ENCODE measurements at places on chromosomes 5 and 9.

- DNase-seq: no peak
These were observed 62.4 kb downstream of the NR3C1 start for GRCh38 chr5:143340891-143341685.

DNA sequence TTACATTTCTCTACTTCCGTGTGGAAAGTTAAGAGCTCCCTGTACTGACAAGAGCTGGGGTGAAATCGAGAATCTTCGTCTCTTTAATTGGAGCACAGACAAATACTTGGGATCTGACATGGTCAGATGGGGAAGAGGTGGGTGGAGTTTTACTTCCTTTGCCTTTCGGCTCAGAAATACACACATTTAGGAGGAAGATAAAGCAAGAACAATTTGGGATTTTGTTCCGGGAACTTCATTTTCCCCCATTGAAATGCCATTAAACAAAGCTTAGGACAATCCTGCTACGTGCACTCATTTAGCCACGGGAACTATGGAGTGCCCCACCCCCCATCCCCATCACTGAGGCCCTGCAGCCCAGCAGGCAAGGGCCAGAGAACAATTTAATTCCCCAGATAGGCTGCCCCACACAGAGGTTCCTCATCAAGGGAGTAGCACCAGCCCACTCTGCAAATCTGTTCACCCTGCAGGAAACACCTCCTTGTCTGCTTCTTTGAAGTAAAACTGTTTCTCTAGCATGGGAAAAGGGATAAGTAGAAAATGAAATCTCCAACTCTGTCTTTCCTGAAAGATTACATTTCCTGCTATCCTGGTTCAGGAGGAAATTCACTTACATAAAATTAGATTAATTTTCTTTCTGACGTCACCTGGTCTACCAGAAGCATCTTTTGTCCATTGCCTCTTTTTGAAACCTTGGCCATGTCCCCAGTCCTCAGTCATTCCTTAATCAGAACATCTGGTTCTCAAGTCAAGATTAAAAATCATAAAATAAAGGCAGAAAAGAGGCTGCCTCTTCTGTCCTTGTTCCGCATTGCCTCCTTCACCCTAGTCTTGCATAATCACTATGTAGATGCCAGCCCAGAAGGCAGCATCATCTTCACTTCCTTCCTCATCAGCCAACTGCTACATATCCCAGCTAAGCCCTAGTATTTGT lies 206.4 kb downstream of the ENC1 start:
- DNase-seq: no peak

DNA sequence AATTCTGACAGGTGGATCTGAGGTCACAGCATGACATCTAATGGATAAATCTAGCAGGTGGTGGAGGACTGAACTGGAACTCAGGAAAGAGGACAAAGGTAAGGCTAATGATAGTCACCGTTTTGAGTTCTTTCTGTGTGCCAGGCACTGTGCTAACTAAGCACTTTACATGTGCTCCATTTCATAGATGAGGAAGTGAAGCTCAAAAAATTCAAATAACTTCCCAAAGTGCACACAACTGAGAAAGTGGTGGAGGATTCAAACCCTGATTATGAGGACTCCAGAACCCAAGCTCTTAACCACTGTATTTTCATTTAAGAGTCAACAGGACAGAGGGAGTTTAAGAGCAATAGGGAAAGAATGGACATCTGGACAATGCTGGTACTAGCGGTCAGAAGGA lies 7.1 kb upstream of the DELE1 start:
- DNase-seq: no peak

GRCh38 chr5:138610918-138611677 lies 35.9 kb upstream of the HSPA9 start:
- no peak for DNase-seq

GRCh38 chr9:121499427-121500164 lies at the start of gene GGTA1:
Gene GGTA1 (minus strand): TSS chr9:121499844. CDS start chr9:121467922, 31,922 bp downstream.
- no peak for DNase-seq

GRCh38 chr9:22425551-22425950 lies 21.1 kb upstream of the DMRTA1 start:
- no peak for DNase-seq

All from keratinocyte (primary cell).